Forelimb muscle (tissue), 1 donor: ENCODE measurements at places on chromosomes 16 and 17. TPM values are rescaled to one million over a fixed set of nuclear protein-coding genes. Genes with fewer than 3 reads are reported as not detected.

DNA sequence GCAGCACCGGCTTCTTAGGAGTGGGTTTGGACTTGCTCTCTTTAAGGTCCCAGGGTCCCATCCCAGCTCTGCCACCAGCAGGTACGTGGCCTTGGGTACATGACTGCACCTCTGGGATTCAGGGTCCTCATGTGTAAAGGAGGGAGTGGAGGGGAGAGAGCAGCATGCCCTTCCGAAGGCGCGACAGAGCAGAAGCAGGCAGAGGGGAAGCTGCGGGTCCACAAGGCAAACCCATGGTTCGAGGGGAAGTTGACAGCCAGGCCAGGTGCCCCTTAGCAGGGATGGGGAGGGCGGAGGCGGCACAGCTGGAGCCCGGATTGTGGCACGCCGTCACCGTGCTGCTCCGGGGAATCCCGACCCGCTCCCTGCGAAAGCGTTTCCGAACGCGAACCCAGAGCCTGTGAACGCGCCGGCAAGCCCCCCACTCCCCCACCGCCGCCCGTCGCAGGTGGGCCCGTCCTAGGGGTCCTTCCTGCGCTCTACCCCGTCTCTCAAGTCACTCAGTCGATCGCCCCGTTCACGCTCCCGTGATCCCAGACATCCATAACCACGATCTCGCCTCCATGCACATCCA is 4.1 kb upstream of the TBX2 start:
- no peak for DNase-seq

The NEURL4 gene
- polyA plus RNA-seq = 18.7 TPM

DNA sequence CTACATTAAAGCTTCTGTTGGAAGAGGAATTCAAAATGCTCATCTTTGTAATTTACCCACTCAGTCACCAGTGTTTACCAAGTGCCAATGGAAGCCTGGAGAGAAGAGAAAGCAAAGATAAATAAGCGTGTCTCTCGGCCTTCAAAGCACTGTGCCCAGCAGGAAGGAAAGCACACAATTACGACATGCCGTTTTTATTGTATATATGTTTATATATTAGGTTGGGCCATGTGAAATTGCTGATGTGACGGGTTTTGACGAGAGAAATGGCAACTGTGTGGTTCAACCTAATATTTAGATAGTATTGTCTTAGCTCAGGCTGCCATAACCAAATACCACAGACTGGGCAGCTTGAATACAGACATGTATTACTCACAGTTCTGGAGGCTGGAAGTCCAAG is 79.3 kb upstream of the HSBP1 start:
- DNase-seq = no peak

DNA sequence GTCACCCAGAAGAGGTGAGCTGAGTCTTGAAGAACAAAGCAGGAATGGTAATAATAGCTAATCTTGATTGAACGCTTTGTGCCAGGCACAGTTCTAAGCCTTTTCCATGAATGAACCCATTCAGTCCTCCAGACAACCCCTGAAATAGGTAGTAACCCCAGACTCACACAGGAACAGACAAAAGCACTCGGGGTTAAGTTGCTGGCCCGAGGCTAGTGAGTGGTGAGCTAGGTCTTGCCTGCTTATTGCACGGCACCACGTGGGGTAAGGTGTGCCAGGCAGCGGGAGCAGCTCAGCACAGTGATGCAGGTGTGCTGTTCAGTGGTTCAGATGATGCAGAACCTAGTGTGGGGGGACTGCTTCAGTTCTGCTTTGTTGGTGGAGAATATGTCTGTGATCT is 181.6 kb downstream of the RAB11FIP4 start:
- no peak for DNase-seq

The KSR1 gene
- 104 TPM for polyA plus RNA-seq

The NOXO1 gene
- 1.4 TPM for polyA plus RNA-seq

- no peak for DNase-seq
These were observed 260.7 kb upstream of the FOXF1 start for GRCh38 chr16:86249631-86250030.
